ENCODE measurements at places on chromosomes 6 and 20.

- DNase-seq, result peak; percentile 47
These were observed 27.9 kb downstream of the PPARD start for GRCh38 chr6:35370124-35370741.

- DNase-seq, result peak; percentile 55
These were observed 80.3 kb downstream of the BACH2 start for GRCh38 chr6:90216072-90216977.

- no peak for DNase-seq
These were observed 943 bp downstream of the ZUP1 start for GRCh38 chr6:116667623-116668022.

DNA sequence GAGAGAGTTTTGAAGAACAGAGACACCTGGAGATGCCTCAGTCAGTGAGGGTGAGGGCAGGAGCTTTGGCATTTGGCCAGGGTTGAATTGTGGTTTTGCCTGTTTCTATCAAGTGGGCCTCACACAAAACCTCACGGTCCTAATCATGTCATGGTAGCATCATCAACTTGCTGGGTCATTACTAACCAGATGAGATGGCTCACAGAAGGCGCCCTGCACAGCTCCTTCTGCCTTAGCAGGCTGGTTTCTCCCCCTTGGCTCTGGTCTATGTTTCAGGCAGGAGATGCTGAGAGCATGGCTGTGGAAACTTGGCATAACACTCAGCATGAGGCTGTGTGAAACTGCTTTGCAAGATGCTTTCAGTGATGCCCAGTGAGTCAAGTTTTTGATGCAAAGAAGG lies 99.3 kb downstream of the LRRC1 start:
- peak; percentile 44 for DNase-seq

- no peak for DNase-seq
These were observed 343 bp downstream of the SNAP91 start for GRCh38 chr6:83708546-83708969.

GRCh38 chr6:43951756-43952675 lies 175.2 kb downstream of the MRPL14 start:
- no peak for DNase-seq

- no peak for DNase-seq
These were observed 10.5 kb upstream of the EPB41L2 start for GRCh38 chr6:131073577-131073976.

DNA sequence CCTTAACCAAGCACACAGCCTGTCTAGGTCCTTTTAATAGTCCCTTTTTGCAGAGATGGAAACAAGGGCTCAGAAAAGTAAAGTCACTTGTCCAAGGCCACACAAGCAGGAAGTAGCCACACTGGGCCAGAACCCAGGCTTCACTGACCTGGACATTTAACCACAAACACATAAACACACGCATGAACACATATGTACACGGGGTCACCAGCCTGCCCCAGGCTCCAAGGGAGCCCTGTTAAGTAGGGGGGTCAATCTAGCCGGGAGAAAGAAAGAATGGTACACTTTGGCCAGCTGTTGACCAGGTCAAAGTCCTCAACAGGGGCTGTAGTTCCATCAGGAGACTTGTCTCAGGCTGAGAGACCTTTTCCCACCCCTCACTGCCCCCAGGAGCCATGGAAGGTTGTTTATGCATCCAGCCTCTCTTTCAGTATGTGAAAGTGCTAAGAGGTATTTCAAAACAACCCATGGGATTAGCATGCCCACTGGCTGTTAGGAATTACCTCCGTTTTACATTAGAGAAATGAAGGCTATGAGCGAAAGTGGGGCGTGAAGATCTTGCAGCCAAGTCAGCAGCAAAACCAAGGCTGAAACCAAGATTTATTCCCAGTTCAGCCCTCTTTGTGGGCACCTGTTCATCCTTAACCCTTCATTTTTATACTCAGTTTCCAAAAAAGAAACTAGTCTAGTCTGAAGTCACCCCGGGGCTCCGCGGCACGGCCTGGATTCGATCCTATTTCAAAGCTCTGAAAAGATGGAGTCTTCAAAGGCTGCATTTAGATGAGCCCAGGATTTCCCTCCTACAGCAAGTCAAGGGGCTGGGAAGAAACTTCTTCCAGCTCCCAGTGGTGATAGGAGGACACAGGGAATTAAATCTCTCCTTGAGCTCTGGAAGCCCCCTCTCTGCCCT lies 9.8 kb downstream of the SDC4 start:
- no peak for DNase-seq

DNA sequence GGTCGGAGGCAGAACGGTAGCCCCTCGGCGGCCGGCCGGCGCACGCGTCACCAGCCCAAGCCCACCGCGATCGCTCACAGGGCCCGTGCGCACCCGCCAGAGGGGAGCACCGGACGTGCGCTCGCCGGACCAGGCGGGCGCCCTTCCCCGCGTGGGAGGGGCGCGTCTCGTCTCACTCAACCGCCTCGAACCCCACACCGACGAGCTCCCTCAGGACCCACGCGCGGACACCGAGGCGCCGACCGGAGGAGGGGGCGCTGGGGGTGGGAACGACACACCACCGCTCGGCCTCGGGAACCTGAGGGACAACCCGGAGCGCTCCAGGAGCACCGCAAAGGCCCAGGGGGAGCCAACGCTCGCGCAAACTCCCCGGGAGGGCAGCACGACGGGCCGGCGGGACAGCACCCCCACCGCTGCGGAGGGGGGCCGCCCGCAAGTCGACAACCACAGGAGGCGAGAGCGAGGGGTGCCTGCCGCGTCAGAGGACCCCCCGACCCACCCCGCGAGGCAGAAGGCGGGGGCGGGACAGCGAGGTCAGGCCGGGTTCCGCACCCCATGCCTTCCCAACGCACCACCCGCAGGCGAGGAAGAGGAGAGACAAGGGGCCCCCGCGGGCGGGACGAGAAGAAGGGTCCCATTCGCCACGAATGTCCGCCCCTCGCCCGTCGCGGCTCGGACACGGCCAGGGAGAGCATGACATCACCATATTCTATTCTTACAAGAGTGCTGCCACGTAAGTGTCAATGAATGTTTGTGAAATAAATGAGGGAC lies 512.7 kb upstream of the ZNF337 start:
- DNase-seq, result peak; percentile 16

DNA sequence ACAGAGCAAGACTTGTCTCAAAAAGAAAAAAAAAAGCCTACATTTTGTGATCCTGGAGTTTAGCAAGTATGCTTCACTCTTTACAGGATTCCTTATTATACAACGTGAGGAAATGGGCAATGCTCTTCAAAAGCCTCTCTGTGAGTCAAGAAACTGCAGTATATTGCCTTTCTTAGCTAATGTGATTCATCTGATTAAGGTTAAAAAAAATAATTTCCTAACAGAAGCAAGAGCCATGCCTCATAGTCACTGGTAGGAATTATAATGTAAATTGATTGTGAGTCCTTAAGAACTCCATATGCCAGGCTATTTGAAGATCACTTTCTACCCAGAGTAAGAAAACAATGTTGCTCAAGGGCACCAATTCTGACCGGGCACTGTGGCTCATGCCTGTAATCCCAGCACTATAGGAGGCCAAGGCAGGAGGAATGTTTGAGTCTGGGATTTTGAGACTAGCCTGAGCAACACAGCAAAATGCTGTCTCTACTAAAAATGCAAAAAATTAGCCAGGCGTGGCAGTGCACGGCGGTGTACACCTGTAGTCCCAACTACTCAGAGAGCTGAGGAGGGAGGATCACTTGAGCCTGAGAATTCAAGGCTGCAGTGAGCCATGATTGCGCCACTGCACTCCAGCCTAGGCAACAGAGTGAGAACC lies 43.3 kb downstream of the SLC26A8 start:
- no peak for DNase-seq

- DNase-seq, result no peak
These were observed 282.7 kb downstream of the PLCB1 start for GRCh38 chr20:8414586-8415274.

- DNase-seq, result no peak
These were observed 134.9 kb downstream of the PLCB1 start for GRCh38 chr20:8267009-8267408.

DNA sequence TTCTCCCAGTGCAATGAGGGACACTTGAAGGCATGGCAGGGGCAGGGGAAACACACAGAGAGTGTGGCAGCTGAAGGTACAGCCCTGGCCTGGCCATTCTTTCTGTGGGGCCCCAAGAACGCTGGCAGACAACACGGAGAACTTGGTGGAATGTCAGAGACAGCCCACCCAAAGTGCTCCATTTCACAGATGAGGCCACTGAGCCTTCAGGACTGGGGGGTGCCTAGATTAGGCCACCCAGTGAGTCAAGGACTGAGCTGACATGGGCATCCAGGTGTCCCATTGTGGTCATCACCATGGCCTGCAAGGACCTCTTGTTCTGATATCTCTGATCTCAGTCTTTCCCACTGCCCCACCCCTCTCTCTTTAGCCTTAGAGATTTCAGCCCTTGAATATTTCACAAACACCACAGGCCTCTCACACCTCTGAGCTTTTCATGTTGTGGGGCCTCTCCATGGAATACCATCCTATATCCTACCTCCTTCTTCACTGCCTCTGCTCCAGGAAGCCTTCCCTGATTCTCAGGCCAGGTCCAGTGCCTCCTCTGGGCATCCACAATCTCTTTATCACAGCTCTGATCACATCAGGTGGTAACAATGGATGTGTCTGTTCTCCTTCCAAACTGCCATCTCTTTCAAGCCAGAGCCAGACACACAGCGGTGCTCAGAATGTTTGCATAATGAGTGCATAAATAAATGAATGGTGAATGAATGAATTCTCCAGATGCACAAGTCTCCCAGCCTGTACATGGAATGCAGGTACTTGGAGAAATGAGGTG lies 2.0 kb upstream of the RSPO4 start:
- DNase-seq, result no peak

- DNase-seq, result no peak
These were observed 39.8 kb upstream of the MMS22L start for GRCh38 chr6:97322811-97323210.

- DNase-seq, result peak; percentile 62
These were observed 530 bp downstream of the TDP2 start for GRCh38 chr6:24666097-24666640.

GRCh38 chr6:15288856-15289255 lies 43.0 kb downstream of the JARID2 start:
- no peak for DNase-seq

GRCh38 chr6:156698239-156699016 lies 78.8 kb upstream of the ARID1B start:
- DNase-seq, result no peak

DNA sequence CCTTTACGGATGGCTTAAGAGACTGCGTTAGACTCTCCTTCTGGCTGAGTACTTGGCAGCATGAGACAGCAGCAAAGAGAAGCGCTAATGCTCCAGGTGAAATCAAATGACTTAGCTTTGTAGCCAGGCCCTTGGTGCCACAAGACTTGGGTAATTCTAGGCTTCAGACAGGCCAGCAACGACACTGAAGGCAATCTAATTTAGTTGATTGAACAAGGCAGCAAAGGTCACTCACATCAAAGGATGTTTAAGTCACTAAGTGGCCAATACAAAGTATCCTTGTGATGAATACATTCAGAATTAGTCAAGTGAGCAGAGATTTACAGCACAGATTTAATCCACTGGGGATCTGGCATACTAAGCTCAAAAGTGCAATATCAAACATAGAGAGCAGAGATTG lies 113.2 kb downstream of the FAM83B start:
- no peak for DNase-seq

DNA sequence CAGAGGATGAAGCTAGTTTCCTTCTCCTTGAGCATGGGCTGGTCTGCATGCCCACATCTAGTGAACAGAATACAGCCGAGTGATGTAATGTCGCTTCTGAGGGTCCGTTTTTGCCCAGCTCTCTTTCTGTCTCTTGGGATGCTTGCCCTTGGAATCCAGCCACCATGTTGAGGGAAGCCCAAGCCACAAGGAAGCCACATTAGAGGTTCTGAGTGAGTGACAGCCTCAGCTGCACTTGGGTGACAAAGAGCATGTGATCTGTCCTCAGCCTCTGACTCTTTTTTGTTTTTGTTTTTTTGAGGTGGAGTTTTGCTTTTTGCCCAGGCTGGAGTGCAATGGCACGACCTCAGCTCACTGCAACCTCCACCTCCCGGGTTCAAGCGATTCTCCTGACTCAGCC lies 100.6 kb upstream of the SALL4 start:
- DNase-seq, result no peak

GRCh38 chr20:62804021-62804626 lies 511 bp upstream of the OGFR start:
- peak; percentile 32 for DNase-seq

GRCh38 chr20:39524371-39524911 lies 562.3 kb downstream of the DHX35 start:
- no peak for DNase-seq

- DNase-seq, result no peak
These were observed 1028.6 kb upstream of the CITED2 start for GRCh38 chr6:140403020-140403419.

DNA sequence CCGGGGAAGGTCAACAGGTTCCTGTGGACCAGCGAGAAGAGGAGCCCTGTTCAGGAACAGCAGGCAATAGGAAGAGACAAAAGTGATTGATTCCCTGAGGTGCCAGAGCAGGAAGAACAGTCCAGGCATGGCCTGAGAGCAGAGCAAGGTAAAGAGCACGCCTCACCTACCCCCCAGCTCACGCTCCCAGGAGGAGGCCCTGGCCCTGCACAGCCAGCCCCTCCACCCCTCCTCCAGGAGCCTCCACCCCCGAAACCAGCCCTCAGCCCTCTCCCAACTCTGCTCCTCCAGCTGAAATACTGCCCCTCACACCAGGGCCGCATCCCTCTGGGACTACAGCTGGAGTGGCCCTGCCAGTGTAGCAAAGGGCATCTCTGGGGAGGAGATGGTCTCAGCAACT lies 181.9 kb upstream of the QKI start:
- DNase-seq, result no peak

GRCh38 chr20:63267691-63268090 lies 4.9 kb upstream of the ARFGAP1 start:
- no peak for DNase-seq

DNA sequence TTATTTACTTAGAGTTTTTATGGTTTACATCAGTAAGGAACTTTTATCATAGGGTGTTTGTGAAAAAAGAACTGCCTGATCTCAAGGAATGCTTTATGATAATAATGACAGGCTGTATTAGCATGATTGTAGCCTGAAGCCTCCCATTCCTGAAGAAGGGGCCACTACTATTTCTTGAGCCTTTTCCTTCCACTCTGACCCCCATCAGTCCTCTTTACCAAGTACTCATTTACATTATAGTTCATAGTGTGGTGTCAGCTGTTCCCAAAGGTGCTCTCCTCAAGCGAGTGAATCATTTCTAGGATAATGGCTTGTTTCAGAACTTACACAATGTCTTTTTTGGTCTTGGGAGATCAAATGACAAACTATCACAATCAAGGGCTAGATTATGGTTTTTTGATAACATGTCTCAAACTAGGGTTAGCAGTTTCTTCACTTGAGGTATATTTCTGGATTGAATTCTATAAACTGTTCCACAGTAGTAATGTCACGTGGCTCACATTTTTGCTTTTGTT lies 283.6 kb downstream of the CDKAL1 start:
- DNase-seq, result no peak

- no peak for DNase-seq
These were observed 111.8 kb downstream of the PLCB4 start for GRCh38 chr20:9180481-9181257.

Measured in CD4-positive, alpha-beta T cell treated with Interleukin-6 for 4 hours (primary cell).